Spinal cord (tissue), 10 donors: ENCODE measurements at places on chromosomes 2 and 18.

DNA sequence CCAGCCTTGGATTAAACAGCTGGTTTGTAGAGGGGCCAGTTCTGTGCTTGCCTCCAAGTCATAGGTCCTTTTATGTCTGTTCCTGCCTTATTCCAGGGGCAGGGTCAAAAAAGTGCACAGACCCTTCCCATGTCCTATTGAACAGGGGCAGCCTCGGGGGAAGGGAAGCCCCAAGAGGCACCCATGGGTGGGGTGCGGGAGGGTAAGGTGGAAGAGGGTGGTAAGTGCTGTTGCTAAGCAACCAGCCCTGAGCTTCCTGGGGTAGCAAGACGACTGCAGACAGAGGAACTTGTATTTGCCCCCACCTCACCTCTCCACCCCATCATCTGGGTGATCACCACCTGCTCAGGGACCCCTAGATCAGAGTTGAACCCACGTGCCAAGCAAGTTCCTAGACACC, 7.7 kb downstream of the DNMT3A start:
- no peak for DNase-seq

DNA sequence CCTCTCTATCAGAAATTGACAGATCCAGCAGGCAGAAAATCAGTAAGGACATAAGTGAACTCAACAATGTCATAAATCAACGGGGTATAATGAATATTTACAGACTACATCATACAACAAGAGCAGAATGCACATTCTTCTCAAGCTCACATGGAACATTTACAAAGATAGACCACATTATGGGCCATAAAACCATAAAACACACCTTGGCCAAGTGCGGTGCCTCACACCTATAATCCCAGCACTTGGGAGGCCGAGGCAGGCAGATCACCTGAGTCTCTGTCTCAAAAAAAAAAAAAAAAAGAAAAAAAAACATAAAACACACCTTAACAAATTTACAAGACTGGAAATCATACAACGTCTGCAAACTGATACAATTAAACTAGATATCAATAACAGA, 36.7 kb downstream of the FBXO15 start:
- DNase-seq: no peak

GRCh38 chr2:226664661-226665060, 135.0 kb downstream of the IRS1 start:
- no peak for DNase-seq

GRCh38 chr18:39188278-39188677, 1622.7 kb upstream of the CELF4 start:
- DNase-seq: no peak
